CD4-positive, alpha-beta T cell treated with Interleukin-4 for 1 hour (primary cell): ENCODE measurements at places on chromosomes 3 and 15.

DNA sequence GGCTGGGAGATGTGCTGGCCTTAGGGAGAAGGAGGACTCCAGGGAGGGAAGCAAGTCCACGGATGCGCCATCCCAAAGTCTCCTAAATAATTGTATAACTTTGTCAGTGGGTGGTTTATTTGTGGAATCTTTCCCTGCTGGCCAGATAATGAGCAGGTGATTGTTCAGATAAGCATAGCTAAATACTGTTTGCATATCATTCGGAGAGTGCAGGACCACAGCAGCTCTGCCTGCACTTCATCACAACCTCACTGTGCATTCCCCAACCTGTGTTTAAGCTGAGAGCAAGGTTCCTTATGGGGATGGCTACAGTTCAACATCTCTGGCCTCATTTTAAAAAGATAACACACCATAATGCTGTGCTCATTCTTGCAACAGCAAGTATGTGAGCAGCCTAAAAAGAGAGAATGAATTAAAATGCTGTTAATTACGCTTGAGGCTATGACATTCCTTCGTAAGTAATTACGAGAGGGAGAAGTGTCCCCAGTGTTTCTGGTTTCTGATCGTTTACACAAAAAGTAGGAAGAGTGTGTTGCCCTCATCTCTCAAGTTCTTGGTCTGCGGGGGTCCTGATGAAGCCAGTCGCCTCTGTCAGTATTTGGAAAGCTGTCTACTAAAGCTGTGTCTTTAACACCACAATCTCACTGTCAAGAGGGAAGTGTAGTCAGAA lies 272.0 kb upstream of the RORA start:
- DNase-seq = no peak

- DNase-seq = no peak
Observed at GRCh38 chr3:81218023-81218422, 543.4 kb downstream of the GBE1 start.

DNA sequence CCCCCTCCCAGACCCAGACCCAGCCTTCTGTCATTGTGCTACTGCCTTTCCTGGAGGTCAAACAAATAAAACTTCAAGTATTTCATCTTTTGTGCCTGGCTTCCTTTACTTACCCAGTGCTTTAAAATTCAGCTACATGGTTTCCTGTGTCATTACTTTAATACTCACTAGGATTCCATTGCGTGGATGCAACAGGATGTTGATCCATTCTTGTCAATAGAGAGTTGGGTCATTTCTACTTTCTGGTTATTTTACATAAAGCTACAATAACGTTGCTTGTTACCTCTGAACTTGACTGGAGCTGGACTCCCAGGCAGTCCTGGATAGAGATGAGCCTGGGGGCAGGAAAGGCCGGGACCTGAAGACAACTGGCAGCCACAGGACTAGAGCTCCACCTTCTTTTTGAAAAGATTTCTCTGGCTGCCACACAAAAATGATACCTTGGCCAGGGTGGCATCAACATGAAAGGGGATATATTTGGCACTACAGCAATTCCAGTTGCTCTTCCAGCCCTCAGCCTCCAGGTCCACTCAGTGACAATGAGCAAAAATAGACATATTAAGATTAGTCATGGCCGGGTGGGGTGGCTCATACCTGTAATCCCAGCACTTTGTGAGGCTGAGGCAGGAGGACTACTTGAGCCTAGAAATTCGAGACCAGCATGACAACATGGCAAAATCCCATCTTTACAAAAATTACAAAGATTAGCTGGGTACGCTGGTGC lies 23.3 kb upstream of the HEG1 start:
- no peak for DNase-seq

- no peak for DNase-seq
Observed at GRCh38 chr15:81165535-81165934, 31.1 kb upstream of the IL16 start.

DNA sequence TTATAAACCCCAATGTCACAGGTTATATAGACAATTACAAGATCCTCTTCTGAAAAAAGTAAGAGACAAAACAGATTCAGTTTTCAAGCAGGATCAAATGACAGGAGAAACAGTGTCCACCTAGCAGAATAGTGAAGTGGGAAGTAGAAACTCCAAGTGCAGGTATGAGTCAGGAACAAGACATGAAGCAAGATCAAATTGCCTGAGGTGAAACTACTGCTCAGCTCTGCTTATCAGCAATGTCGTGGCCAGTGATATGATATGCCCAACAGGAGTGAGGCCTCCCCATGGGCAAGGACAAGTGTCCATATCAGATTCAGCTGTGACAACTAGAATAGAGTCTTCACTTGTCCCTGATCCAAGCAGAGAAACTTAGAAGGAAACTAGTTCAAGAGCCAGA lies 100.0 kb downstream of the ZMAT3 start:
- no peak for DNase-seq
